ENCODE measurements at places on chromosomes 13 and 19. TPM values are rescaled to one million over a fixed set of nuclear protein-coding genes. Genes with fewer than 3 reads are reported as not detected.

C1QTNF9 gene
- not detected for polyA plus RNA-seq

WDR87 gene
- not detected for polyA plus RNA-seq

RYR1 gene
- 0.09 TPM for polyA plus RNA-seq

ZNF737 gene
- polyA plus RNA-seq, result 3.4 TPM

MRPS12 gene
- polyA plus RNA-seq, result 20.1 TPM

SBK2 gene
- not detected for polyA plus RNA-seq

ADAT3 gene
- 0.42 TPM for polyA plus RNA-seq

CLEC11A gene
- polyA plus RNA-seq, result 23.4 TPM

HSPB6 gene
- polyA plus RNA-seq, result 53.1 TPM

ATP4A gene
- not detected for polyA plus RNA-seq

KIR2DL4 gene
- not detected for polyA plus RNA-seq

S1PR2 gene
- polyA plus RNA-seq, result 29.6 TPM

CHAF1A gene
- polyA plus RNA-seq, result 5.9 TPM

ZFR2 gene
- not detected for polyA plus RNA-seq

NCCRP1 gene
- polyA plus RNA-seq, result not detected

LRRC4B gene
- 0.02 TPM for polyA plus RNA-seq

C19orf12 gene
- 18.0 TPM for polyA plus RNA-seq

ZSCAN5A gene
- 5.5 TPM for polyA plus RNA-seq

SLC10A2 gene
- not detected for polyA plus RNA-seq

SERPINE3 gene
- polyA plus RNA-seq, result not detected

ERVK3-1 gene
- 36.6 TPM for polyA plus RNA-seq

SEMA6B gene
- polyA plus RNA-seq, result 0.07 TPM

ZMYM2 gene
- polyA plus RNA-seq, result 37.3 TPM

MBD3L3 gene
- not detected for polyA plus RNA-seq

OR7C1 gene
- not detected for polyA plus RNA-seq

KLHL1 gene
- polyA plus RNA-seq, result not detected

CEACAM8 gene
- polyA plus RNA-seq, result not detected

TBXA2R gene
- polyA plus RNA-seq, result 1.1 TPM

COG6 gene
- 18.6 TPM for polyA plus RNA-seq
